ENCODE measurements at places on chromosomes 7 and 10.
A peak's percentile ranks its signal among the peaks of the same experiment; 100 is the strongest.

GRCh38 chr10:13614530-13615332 is 28.0 kb downstream of the PRPF18 start:
- DNase-seq: no peak

GRCh38 chr10:35819736-35820135 is 177.6 kb upstream of the FZD8 start:
- DNase-seq: no peak

GRCh38 chr10:16975188-16975587 is 154.4 kb downstream of the CUBN start:
- DNase-seq: no peak

GRCh38 chr7:57250801-57251200 is 118.6 kb upstream of the ZNF479 start:
- DNase-seq: no peak

DNA sequence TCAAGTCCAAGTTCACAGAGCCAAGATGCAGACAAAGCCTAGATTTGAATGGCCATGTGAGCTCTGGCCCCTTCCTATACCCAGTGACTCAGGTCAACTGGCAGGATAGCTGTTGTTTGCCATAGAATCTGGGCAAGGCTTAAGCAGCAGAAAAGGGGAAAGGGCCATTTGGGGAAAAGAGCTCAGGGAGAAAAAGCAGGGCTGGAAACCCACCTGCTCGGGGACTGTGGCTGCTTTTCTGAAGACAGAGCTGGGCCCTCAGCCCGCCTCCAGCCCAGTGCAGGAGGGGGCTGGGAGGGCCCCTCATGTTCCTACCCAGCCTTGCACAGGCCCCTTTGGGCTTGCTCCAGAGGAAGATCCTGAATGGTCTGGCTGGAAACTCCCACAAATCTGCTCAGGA is 32.6 kb upstream of the HABP2 start:
- no peak for DNase-seq

GRCh38 chr7:123711832-123712293 is 36.9 kb downstream of the WASL start:
- DNase-seq: no peak

- DNase-seq: no peak
Measured at GRCh38 chr10:99372546-99373271, 43.6 kb downstream of the CNNM1 start.

GRCh38 chr10:22631646-22632278 is 82.6 kb downstream of the PIP4K2A start:
- DNase-seq: no peak

- DNase-seq: no peak
Measured at GRCh38 chr7:159061674-159062212, 82.9 kb downstream of the VIPR2 start.

- no peak for DNase-seq
Measured at GRCh38 chr7:28245123-28245878, 64.7 kb upstream of the JAZF1 start.

DNA sequence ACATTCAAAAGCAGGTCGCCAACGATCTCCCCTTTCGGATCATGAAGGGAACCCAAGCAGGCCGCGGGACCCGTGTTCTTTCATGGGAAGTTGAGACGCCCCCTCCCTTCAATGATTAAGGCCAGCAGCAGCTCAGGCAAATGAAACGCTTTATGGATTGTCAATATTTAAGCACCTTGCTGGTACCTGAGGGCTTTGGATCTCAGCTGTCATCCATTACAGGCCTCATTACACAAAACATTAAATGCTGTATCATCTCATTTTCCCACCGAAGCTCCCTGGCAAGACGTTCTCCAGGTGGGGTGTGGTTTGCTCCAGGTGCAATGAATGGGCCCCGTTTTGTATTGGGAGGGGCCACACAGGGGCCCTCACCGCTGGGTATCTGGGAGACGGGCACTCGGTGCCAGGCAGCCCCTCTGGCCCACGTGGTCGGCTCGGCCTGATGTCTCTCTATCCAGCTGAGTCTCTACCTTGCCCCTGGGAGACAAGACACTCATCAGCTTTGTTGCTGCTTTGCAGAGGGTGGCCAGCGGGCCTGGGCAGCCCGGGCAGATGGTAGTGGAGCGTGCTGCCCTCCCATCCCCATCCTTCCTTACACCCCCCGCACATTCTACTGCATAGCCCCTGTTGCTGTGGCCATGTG is 456.1 kb upstream of the FOXK1 start:
- no peak for DNase-seq

GRCh38 chr10:113076949-113077348 is 126.9 kb downstream of the TCF7L2 start:
- no peak for DNase-seq

DNA sequence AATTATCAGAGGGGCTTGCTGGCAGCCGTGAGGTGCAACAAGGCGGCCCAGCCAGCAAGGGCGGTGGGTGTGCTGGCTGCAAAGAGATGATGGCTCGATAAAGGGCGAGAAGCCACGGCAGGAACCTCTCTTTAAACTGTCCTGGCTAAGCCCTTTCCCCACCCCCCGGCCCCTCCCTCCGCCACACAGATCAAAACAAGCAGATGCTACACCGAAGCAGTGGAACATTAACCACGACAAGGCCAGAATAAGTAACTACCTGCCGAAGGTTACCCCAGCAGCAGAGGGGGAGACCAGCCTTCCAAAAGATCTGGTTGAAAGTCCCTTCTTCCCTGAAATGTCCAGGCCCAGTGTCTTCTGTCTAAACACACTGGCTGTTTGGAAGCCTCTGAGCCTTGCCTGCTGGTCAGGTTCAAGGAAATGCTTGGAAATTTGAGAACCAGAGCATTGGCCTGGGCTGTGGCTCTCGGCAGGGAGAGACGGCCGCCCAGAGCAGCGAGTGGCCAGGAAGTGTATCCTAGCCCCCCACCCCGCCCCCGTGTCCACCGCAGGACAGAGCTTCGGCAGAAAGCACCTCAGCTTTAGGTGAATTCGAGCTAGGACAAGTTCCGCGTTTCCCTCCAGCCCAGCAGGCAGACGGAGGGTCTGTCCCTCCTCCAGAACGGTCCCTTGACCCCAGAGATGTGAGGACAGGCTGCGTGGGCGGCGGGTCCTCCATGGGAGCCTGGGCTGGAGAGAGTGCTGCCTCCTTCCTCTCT is 2.1 kb downstream of the FAM20C start:
- DNase-seq: no peak

DNA sequence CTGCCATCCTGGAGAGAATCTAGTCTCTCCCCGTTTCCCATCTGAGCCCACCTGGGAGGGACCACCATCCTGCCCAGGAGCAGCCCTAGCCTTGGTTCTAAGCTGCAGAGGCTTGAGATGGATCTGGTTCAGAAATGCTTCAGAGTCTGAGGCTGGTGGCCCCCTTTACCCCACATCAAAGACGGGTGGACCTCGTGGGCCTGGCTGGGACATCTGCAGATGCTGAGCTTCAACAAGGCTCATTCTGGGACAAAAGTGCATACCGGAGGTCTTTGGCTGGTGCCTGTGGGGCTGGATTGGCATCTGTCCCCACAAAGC is 4.9 kb upstream of the IRF5 start:
- DNase-seq: no peak

DNA sequence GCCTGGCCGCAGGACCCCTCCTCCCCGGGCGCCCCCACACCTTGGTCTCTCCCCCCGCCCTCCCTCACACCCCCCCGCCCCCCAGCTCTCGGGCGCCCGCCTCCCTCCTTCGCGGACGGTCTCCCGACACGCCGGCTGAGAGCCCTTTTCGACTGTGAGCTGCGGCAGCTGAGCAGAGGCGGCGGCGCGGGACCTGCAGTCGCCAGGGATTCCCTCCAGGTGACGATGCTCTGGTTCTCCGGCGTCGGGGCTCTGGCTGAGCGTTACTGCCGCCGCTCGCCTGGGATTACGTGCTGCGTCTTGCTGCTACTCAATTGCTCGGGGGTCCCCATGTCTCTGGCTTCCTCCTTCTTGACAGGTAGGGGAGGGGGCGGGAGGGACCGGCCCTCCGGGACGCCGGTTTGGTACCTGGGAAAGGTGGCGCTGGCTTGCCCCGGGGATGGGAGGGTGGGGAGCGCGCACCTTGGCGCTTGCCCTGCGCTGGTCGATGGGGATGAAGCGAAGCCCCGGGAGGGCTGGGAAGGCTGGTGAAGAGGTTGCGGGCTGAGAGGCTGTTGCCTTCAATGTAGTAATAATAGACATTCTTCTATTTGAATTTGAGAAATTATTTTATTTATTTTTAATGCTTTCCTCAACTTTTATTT is at the start of gene BMPER:
BMPER (plus strand) TSS at position 151 of the 644 bp plus-strand sequence; CDS start at position 226, 75 bp downstream.
- peak; percentile 76 for DNase-seq

DNA sequence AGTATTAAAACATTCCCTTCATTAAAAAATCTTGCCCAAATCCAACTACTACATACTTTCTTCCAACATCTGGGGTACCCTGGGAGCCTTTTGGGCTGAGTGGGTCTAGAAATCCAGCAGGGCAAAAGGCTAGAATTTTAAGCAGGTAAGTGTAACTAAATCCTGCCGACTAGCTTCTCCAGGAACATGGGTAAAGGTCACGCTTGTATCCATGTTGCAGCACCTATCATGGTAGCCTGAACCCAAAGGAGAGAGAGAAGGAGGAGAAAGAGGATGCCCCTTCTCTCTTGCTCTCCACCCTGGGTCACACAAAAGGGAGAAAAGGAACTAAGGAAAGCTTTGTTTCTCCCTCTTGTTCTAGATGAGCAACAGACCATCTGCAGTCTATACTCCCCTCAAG is 53.3 kb downstream of the ZNF680 start:
- no peak for DNase-seq

GRCh38 chr7:101940830-101941229 is 123.4 kb downstream of the CUX1 start:
- peak; percentile 86 for DNase-seq

- DNase-seq: no peak
Measured at GRCh38 chr10:109665321-109665720, 258.0 kb downstream of the XPNPEP1 start.

GRCh38 chr7:121561717-121562116 is 165.6 kb upstream of the FAM3C start:
- DNase-seq: no peak

GRCh38 chr10:91745090-91745831 is 53.0 kb upstream of the TNKS2 start:
- no peak for DNase-seq

- no peak for DNase-seq
Measured at GRCh38 chr7:44638611-44639557, 32.5 kb downstream of the OGDH start.

GRCh38 chr10:86182595-86182994 is 184.0 kb downstream of the GRID1 start:
- DNase-seq: no peak

DNA sequence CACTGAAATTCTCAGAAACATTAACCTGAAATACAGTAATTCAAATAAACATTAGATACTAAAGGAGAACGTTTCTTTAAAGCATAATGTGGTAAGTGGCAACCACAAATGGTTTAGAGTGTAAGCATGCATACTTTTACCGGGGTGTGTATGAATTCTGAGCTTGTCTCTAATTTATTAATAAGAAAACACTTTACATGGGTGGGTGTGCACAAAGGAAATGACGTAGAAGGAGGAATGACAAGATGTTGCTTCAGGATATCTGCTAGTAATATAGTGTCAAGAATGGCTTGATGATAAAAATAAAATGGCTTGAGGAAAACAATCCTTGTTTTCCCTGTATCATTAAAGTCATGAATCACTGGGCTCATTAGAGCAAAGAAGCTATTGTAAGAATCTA is 92.5 kb downstream of the ARL4A start:
- no peak for DNase-seq

GRCh38 chr7:2031451-2031845 is 201.3 kb downstream of the MAD1L1 start:
- no peak for DNase-seq
